ENCODE measurements at places on chromosomes 12 and 14. TPM values are rescaled to one million over a fixed set of nuclear protein-coding genes. Genes with fewer than 3 reads are reported as not detected.

Gene SNX6
- total RNA-seq = 81.3 TPM

Gene GPR162
- total RNA-seq = 0.25 TPM

Gene SMIM10L1
- 8.3 TPM for total RNA-seq

Gene ERP27
- 8.3 TPM for total RNA-seq

Gene BORCS5
- total RNA-seq = 25.7 TPM

Gene C14orf180
- total RNA-seq = not detected

Data from activated CD4-positive, alpha-beta T cell treated with anti-CD3 and anti-CD28 coated beads, Interleukin-2, amount 10 ng/mL, durations not matched to agents 7 days and 5 days (primary cell).